Right atrium auricular region (tissue), 2 donors: ENCODE measurements at places on chromosomes 5 and 9.

GRCh38 chr9:38296807-38297206 lies 95.7 kb upstream of the ALDH1B1 start:
- no peak overlapping the region for H3K4me3 ChIP-seq
- no peaks in the 10 kb centered on the region for H3K27me3 ChIP-seq
- peaks cover 13% of the 10 kb centered on the region for H3K4me1 ChIP-seq
- H3K36me3 ChIP-seq: no peaks in the 10 kb centered on the region
- H3K27ac ChIP-seq: no peak overlapping the region

DNA sequence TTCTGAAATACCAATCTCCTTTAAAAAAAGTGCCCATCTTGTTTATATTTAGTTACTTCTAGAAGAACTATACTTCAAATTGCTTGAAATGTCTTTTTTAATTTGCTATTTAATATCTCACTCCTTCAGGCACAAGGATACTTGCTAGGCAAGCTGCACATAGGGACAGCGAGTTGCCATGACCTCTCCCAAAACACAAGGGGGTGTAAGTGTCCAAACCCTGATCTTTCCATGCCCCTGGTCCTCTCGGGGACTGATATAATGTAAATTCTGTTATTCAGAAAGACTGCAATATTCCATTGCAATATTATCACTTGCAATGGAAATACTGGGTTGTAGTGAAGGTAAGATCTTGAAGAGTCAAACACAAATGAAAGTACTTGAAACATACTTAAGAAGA lies 480.4 kb downstream of the CETN3 start:
- H3K4me3 ChIP-seq: no peak overlapping the region
- H3K27ac ChIP-seq: no peak overlapping the region
- DNase-seq: no peak

- no peak for DNase-seq
- no peaks in the 10 kb centered on the region for H3K27me3 ChIP-seq
- no peak overlapping the region for H3K4me3 ChIP-seq
- no peak overlapping the region for H3K27ac ChIP-seq
These were observed 10.1 kb upstream of the GRIA1 start for GRCh38 chr5:153480401-153480800.

DNA sequence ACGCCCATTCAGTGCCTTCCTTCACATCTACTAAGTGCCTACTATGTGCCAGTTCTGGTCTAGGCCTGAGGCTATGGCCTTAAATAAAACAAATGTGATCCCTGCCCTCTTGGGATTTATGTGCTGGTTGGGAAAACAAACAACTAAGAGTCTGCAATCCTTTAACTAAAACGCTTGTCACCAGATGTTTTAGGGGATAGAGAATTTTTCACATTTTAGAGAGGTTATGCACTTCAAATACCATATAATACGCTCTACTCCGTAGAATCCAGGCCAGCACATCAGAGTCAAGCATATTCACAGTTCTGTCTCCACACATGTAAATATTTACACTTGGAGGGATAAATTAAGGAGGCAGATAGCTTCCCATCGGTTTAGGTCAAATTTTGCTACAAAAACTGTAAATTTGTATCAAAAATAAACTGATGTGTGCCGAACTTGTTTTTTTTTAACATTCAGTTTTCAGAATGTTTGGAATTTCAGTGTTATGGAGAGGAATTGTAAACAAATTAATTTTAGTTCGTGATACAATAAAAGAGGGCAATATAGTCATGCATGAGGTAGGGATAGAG lies 22.0 kb upstream of the ADRA1B start:
- H3K27ac ChIP-seq: no peak overlapping the region
- no peak for DNase-seq
- no peaks in the 10 kb centered on the region for H3K27me3 ChIP-seq
- H3K4me3 ChIP-seq: no peak overlapping the region
